Esophagus muscularis mucosa (tissue), 4 donors: ENCODE measurements at places on chromosomes 7 and 10. TPM values are rescaled to one million over a fixed set of nuclear protein-coding genes. Genes with fewer than 3 reads are reported as not detected.
A peak's percentile ranks its signal among the peaks of the same experiment; 100 is the strongest.

- H3K4me3 ChIP-seq, result no peak overlapping the region
Observed at GRCh38 chr7:66933469-66933868, 12.4 kb downstream of the TMEM248 start.

GRCh38 chr7:152115021-152115718 is 89.7 kb downstream of the GALNT11 start:
- H3K36me3 ChIP-seq, result peaks cover 83% of the 10 kb centered on the region
- no peaks in the 10 kb centered on the region for H3K4me1 ChIP-seq
- no peaks in the 10 kb centered on the region for H3K27me3 ChIP-seq
- DNase-seq, result peak; percentile 47
- H3K27ac ChIP-seq, result no peak overlapping the region

DNA sequence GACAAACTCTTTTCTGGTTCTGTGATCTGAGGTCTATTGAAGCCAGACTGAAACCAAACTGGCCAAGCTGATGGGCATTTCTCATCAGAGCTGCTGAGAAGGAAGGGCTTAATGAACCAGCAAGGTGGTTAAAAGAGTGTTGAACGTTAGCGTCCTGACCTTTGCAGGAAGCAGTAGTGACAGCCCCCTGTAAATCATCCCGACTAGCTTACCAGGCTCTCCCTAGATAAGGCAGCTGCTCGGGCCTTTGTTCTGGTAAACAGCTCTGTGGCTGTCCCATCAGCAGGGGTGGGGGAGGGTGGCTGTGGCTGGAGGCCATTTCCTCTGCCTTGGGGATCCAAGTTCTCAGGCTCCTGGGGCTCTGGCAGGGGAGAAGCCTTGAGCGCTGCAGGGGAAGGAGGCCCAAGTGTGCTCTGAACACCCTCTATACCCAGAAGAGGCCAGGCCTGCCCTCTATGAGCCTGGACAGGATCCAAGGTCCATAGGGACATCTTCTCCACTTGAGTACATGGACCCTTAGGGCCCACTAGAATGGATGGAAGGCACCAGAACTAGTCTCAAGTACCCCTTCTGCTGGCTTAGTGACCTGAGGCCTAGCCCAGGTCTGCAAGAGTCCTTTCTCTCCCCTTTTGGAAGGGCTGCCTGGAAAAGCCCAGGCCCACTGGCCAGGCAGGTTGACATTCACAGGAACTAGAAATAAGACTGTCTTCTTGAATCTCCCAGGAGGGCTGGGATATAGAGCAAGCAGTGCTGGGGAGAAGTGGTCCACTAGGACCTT is 134.6 kb downstream of the ARHGAP22 start:
- H3K36me3 ChIP-seq, result no peaks in the 10 kb centered on the region
- H3K4me3 ChIP-seq, result no peak overlapping the region
- H3K27me3 ChIP-seq, result no peaks in the 10 kb centered on the region
- H3K4me1 ChIP-seq, result peaks cover 15% of the 10 kb centered on the region
- no peak overlapping the region for H3K27ac ChIP-seq
- DNase-seq, result no peak

DNA sequence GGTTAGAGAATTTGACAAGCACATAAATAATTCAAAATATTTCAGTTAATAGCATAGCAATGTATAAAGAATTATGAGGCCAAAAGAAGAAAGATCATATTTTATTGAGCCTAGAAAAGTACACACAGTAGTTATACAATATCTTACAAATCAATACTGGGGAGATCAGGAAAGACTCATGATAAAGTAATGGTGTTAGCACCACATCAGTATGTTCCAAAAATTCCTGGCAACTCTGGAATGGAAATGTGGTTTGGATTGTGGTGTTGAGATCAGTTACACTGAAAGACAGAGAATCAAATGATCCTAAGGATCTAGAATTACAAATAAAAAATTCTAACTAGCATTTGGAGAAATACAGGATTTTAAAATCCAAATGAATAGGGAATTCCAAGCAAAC is 420.5 kb upstream of the CNTNAP2 start:
- no peaks in the 10 kb centered on the region for H3K27me3 ChIP-seq
- no peaks in the 10 kb centered on the region for H3K4me1 ChIP-seq
- H3K36me3 ChIP-seq, result no peaks in the 10 kb centered on the region
- no peak for DNase-seq

- no peaks in the 10 kb centered on the region for H3K36me3 ChIP-seq
- H3K4me1 ChIP-seq, result no peaks in the 10 kb centered on the region
- no peaks in the 10 kb centered on the region for H3K27me3 ChIP-seq
- H3K4me3 ChIP-seq, result no peak overlapping the region
- no peak for DNase-seq
- no peak overlapping the region for H3K27ac ChIP-seq
Observed at GRCh38 chr7:14858410-14858809, 44.1 kb downstream of the DGKB start.

GPER1 gene
- 10.0 TPM for total RNA-seq

- H3K36me3 ChIP-seq, result no peaks in the 10 kb centered on the region
- H3K27me3 ChIP-seq, result peaks cover 20% of the 10 kb centered on the region
- H3K27ac ChIP-seq, result no peak overlapping the region
- no peak overlapping the region for H3K4me3 ChIP-seq
- no peaks in the 10 kb centered on the region for H3K4me1 ChIP-seq
Observed at GRCh38 chr7:98685541-98685940, 68.5 kb downstream of the NPTX2 start.

AGBL3 gene
- 2.1 TPM for total RNA-seq

DNA sequence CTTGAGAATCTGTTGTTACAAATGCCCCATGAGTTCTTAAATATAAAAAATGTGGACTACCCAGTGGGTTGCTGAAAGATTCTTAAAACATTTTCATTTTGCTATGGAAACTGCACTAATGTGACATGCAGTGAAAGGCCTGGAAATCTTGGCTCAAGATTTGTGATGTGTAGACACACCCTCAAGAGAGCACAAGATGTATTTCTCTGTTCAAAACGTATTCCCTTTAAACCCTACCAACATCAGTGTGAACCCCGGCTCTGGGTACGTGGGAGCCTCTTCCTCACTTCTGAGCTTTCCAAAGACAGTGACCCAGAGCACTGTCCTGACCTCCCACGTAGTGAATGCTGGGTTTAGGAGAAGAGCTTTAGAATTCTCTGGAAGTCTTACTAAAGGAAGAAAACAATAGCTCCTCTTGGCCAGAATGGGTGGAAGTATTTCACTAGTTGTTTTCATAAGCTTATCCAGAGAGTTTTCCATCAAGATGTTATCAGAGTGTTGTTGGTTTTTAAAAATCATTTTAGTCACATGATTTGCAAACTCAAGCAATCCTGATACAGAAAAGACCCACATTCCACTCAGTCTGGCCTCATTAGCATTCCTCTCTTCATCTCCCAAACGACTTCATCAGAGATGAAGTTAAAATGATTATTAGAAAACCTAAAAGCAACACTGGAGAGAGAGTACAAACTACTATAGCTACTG is 81.5 kb upstream of the AFAP1L2 start:
- peak overlapping the region; percentile 78 for H3K27ac ChIP-seq
- no peak overlapping the region for H3K4me3 ChIP-seq
- DNase-seq, result no peak
- peaks cover 45% of the 10 kb centered on the region for H3K4me1 ChIP-seq
- no peaks in the 10 kb centered on the region for H3K36me3 ChIP-seq

DNA sequence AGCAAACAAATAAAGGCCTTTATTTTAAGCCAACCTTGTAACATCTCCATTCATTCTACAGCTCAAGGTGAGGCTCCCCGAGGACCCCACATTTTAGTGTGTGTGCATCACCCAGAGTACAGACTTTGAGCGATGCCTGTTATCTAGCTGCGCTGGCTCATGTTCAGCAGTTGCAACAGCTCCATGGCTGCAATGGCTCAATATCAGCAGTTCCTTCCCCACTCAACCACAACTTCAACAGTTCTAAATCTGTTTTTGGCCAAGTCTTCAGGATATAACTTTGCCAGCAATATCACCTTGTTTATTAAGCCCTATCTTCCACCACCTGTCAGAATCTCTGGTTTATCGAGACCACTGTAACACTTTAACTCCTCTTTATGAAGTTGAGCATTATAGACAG is 95.8 kb downstream of the WNT2 start:
- no peaks in the 10 kb centered on the region for H3K4me1 ChIP-seq
- no peaks in the 10 kb centered on the region for H3K27me3 ChIP-seq
- no peak for DNase-seq
- H3K4me3 ChIP-seq, result no peak overlapping the region

GRCh38 chr7:101900103-101900502 is 82.7 kb downstream of the CUX1 start:
- no peaks in the 10 kb centered on the region for H3K27me3 ChIP-seq
- H3K27ac ChIP-seq, result peak overlapping the region; percentile 60
- no peak for DNase-seq

CDHR1 gene
- total RNA-seq, result not detected

OR6B1 gene
- total RNA-seq, result not detected

GRCh38 chr7:92563345-92563744 is 26.8 kb downstream of the FAM133B start:
- peaks cover 6% of the 10 kb centered on the region for H3K4me1 ChIP-seq
- no peak overlapping the region for H3K4me3 ChIP-seq
- peaks cover 46% of the 10 kb centered on the region for H3K36me3 ChIP-seq
- H3K27ac ChIP-seq, result no peak overlapping the region
- no peak for DNase-seq
- no peaks in the 10 kb centered on the region for H3K27me3 ChIP-seq

DNA sequence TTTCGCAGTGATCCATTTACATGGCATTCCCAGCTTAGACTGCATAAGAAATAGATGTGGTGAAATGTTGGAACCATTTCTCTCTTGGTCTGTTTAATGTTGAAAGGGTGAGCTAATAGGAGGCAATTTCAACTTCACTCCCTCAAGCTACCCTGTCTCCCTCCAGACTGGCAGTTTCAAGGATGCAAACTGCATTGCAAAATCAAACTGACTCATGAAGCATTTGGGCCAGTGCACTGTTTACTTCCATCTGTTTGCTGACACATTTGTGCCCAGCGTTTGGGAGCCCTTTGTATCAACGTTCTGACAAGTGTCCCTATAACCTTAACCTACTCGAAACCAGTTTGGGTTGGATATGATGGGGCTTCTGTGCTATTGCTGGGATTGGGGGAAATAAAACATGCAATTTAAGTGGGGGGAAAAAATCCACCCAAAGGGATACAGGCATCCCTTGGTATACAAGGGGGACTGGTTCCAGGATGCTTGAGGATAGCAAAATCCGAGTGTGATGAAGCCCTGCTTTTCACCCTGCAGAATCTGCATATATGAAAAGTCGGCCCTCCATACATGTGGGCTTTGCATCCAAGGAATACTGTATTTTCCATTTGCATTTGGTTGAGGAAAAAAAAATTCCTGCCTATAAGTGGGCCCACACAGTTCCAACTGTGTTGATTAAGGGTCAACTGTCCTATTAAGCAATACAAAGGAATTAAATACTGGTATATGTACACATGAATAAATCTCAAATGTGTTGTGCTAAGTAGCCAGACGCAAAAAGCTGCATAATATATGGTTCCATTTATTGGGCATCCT is 15.6 kb downstream of the RHEB start:
- no peaks in the 10 kb centered on the region for H3K27me3 ChIP-seq
- DNase-seq, result no peak
- no peaks in the 10 kb centered on the region for H3K36me3 ChIP-seq
- no peak overlapping the region for H3K4me3 ChIP-seq
- peak overlapping the region; percentile 66 for H3K27ac ChIP-seq

RGR gene
- not detected for total RNA-seq

DNA sequence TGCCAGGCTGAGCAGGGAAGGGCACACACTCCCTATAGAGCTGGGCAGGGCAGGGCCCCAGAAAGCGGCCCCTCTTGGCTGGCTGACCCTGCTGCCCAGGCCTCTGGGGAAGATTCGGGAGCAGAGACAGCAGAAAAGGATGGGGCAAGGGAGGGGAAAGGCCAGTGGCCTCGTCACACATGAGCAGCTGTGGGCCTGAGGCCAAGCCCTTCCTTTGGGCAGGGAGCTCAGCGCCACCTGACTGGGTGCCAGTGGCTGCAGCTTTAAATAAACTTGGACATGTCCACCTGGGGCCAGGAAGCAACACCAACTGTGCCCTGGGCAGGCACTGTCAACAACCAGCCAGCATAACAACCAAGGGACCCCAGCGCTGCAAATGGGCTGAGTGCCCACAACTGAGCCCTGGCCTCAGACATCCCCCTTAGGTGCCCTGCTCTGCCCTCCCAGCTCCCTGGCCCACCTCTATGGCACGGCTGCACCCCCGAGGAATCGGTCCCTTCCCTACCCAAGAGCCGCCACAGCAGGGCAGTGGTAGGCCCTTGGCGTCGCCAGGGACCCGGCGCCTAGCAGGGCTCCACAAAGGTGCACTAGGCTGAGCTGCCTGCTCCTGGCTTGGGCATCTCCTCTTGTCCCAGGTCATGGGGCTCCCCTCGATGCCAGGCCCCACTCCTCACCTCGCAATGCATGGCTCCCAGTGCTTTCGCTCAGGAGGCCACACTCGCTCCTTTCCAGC is 2.6 kb downstream of the CAMK2B start:
- H3K27me3 ChIP-seq, result peaks cover 43% of the 10 kb centered on the region
- H3K27ac ChIP-seq, result no peak overlapping the region
- peak; percentile 89 for DNase-seq
- peaks cover 10% of the 10 kb centered on the region for H3K4me1 ChIP-seq
- no peaks in the 10 kb centered on the region for H3K36me3 ChIP-seq
- no peak overlapping the region for H3K4me3 ChIP-seq

DNA sequence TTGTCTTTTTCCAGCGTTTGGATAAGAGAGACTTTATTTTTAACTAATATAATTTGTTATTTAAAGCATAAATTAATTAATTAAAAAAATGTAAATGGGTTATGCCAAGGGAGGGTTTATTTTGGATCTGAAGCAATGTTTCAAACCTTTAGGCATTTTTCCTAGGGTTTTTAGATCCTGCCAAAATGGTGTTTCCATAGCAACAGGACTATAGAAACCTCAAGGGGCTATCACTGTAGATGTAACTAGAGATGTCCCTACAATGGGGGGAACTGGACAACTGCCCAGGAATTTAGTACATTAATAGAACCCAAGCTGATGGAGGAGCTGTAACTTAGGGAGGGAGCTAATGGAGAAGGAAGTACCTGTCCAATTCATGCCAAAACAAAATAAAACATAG is 57.3 kb downstream of the SLC39A12 start:
- H3K27me3 ChIP-seq, result no peaks in the 10 kb centered on the region
- no peaks in the 10 kb centered on the region for H3K36me3 ChIP-seq

DNA sequence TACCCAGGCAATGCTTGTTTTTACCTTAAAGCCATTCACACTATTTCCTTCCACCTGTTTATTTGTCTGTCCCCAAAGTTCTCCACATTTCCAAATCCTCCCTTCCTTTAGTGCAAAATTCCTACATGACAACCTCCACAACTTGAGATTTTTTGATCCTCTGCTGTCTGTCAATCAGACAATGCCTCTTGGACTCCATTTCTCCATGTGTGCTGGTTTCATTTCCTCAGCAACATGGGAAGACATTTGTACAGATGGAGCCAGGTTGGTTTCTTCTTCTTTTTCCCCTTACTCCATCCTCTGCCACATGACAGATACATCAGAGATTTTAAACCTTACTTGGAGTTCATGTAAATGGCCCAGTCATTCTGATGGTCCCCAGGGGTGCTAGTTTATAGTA is 19.1 kb upstream of the GIMAP2 start:
- H3K27me3 ChIP-seq, result no peaks in the 10 kb centered on the region
- H3K27ac ChIP-seq, result no peak overlapping the region
- no peak overlapping the region for H3K4me3 ChIP-seq
- no peaks in the 10 kb centered on the region for H3K4me1 ChIP-seq
